ENCODE measurements at places on chromosomes 1 and 21.

DNA sequence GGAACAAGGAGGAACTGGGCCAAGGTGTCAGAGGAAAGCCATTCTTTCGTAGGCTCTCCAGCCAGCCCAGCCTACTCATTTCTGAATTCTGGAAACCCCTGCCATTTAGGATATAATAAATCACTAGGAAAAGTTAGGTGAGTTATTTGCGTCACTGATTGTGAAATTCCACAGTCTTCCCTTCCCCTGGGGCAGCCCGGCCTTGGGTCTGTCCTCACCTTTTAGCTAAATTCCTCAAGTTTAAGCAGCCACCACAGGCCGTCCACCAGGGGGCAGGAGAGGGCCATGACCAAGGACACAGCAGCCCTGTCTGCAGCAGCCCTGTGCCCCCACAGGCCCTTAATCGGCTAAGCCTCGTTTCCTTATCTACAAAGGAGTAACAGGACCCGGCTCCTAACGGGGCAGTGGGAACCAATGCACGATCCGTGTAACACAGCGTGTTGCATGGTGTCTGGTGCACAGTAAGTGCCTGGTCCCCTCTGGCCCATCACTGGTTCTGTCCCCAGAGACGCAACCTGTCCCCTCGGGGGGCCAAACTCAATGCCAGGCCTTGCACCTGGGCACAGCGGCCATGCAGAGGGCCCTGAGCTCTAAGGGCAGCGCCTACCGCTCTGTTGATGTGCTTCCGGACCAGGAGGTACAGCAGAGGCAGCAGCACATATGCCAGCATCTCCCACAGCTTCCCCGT lies 18.1 kb downstream of the GPR157 start:
- DNase-seq = peak; percentile 90

GRCh38 chr21:38968887-38969543 lies 163.3 kb downstream of the ETS2 start:
- no peak for DNase-seq

GRCh38 chr21:45388011-45388521 lies 16.9 kb upstream of the COL18A1 start:
- DNase-seq = no peak

DNA sequence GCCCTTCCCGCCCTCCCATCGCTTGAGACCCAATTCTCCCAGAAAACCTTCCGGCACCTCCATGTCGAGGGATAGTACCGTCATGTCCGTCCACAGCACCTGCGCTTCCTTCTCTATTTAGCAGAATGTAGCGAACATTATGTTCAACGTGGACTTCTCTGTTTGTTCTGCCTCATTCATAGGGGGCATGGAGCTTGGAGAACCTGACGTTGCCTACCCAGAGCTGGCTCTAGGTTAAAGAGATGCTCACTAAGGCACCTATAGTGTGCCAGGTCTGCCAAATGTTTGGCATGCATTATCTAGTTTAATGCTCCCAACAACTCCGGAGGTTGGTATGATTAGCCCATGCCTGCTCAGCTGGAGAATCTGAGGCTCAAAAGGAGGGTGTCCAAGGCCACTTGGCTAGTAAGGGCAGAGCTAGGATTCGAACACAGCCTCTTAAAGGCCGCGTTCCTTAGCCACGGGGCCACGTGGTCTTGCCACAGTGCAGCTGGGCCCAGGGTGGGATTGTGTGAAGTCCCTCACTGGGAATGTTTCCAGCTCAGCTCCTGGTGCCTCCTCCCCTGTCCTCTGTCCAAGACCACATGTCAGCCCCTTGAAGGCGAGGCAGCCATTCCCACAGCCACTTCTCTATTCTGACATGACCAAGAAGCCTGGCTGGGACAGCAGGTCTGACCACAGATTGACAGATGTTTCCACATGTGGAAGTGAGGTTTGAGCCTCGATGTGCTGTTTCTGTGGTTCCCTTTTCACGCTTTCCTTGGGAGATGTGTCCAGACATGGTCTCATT lies 57.8 kb downstream of the RUNX3 start:
- no peak for DNase-seq

- DNase-seq = no peak
Observed at GRCh38 chr1:1665815-1666251, 7.0 kb upstream of the CDK11B start.

GRCh38 chr1:43936431-43937151 lies 3.0 kb downstream of the ARTN start:
- no peak for DNase-seq

GRCh38 chr1:247077213-247077612 lies 1.4 kb downstream of the ZNF670 start:
- no peak for DNase-seq

GRCh38 chr1:236086537-236086936 lies 21.6 kb upstream of the NID1 start:
- DNase-seq = no peak

DNA sequence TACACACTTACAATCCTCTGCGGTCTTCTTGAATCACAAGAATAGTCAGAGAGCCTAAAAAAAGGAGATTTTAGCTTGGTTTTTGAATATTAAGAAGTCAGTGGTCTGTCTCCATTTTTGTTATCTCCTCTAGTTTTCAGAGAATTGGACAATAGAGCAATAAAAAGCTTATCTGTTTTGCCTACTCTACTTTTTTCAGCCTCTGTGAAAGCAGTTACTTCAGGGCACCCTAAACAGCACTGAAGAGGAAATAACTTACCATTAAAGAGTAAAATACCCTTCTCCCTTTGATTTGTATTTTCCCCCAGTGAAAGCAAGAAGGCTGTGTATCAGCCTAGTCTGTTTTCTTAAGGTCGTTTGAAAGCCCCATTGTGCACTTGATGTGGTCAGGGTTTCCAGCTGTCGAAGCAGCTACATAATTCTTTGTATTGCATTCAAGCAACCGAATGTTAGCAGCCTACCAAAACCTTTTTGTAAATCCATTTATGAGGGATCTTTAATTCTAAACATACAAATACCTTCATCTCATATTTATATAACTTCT lies 1.0 kb downstream of the NTMT2 start:
- no peak for DNase-seq

GRCh38 chr21:16522548-16522947 lies 792.8 kb downstream of the USP25 start:
- no peak for DNase-seq

GRCh38 chr21:28762357-28762735 lies 230.3 kb downstream of the LTN1 start:
- DNase-seq = no peak

GRCh38 chr1:199463521-199464127 lies 563.9 kb upstream of the NR5A2 start:
- no peak for DNase-seq

DNA sequence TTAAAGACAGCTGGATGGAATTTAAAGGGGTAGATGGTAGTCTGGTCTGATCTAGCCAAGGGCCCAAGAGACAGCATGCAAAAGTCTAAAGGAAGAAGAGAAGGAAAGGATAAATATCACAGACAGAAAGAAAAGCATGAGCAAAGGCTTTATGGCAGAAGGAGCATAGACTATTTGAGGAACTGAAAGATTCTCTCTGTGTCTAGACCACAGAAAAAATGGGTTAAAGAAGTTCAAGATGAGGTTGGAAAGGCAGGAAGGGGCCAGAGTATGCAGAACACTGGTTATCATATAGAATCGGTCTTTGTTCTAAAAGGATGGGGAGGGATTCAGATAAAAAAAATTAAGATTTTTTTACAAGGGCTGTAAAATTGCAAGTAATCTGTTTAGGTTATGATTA lies 136.8 kb upstream of the SGIP1 start:
- no peak for DNase-seq

DNA sequence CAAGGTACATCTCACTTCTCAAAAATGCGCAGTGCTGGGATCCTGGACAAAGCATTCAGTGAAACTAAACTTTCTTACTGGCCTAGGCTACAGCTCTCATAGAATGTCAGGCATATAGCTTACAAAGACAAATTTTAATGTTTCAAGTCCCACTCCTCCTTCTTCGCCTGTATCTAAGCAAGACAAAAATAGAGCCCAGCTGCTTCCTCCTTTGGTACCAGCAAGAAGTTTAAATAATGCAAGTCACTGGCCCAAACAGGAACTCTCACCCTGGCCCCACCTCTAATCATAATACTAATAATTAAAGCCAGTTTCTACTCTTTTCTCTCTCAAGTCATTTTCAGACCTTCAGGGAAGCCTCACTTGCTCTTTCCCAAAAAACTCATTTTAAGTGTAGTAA lies 1267.9 kb downstream of the MRPL39 start:
- no peak for DNase-seq

DNA sequence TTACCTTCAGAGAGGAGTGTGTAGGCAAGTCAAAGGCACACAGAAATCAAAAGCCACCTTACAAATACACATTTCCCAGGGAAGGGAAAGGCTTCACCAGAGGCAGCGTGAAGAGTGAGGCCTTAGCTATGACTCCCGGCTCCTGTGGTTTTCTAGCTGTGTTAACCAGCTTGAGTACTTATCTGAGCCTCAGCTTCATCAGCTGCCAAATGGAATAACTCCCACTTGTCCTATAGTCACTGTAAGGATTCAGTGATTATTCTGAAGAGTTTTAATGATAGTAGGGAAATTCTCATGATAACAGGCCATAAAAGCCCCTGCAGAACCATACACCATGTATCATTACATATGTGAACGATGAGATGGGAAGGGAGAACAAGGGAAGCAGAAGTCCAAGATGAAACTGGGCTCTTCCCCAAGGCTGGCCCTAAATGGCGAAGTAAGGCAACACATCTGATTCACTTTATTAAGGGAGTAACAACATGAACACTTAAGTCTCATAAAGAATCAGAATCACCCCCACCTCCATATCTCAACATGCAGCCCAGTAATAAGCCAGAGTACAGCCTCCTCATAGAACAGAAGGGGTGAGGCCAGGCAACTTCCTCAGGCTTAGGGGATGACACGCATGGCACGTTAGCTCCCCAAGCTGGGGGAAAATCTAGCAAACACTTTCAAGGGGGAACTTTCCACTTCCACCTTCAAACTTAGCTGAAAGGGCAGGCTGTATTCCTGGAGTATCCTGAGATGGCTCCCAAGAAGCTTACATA lies 63.7 kb downstream of the SLC66A1 start:
- no peak for DNase-seq

GRCh38 chr1:56378341-56379070 lies 200.9 kb downstream of the PLPP3 start:
- DNase-seq = no peak

DNA sequence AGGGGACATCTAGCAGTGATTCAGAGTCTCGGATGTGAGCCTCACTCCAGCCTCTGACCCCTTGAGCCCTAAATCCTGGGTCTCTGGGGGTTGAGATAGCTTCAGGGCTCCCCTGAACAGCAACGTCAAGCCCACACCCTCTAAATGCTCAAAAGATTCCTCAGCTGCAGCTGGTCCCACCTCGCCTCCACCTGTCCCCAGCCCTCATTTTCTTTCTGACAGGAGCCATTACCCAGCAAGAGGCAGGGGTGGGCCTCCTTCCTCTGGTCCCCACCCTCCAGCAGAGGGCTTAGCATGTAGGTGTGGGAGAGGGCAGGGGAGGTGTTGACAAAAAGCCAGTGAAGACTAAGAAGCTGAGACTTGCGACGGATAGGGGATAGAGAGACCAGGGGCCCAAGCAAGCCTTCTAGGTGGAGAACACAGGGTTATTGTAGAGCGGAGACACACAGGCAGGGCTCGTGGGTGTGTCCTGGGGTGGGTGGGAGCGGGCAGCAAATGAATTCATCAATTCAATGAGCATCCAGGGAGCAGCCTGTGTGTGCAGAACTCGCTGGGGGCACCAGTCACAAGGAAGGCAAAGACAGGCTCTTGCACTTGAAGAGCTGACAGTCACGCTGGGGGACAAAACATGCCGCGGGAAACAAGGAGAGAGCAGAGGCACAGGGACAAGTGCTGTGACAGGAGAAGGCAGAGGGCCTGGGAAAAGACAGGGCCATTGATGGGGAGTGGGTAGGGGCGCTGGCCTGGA lies 48.9 kb upstream of the GOLT1A start:
- DNase-seq = no peak

DNA sequence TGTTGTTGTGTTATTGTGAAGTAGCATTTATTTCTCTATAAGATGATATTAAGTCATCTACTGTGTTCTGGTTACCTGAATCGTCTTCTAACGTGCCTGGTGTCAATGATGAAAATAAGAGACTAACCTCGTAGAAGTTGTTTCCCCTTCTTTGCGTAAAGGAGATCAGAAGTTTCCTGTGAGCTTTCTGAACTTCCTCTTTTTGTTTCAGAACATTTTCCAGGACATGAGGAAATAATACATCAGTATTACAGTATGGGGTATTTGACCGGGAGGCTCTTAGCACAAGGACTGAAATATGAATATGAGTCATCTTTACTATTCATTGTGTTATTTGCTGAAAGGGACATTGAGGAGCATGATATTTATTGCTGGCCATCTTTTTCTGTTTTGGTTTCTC lies 1.3 kb downstream of the ST6GALNAC3 start:
- DNase-seq = no peak

DNA sequence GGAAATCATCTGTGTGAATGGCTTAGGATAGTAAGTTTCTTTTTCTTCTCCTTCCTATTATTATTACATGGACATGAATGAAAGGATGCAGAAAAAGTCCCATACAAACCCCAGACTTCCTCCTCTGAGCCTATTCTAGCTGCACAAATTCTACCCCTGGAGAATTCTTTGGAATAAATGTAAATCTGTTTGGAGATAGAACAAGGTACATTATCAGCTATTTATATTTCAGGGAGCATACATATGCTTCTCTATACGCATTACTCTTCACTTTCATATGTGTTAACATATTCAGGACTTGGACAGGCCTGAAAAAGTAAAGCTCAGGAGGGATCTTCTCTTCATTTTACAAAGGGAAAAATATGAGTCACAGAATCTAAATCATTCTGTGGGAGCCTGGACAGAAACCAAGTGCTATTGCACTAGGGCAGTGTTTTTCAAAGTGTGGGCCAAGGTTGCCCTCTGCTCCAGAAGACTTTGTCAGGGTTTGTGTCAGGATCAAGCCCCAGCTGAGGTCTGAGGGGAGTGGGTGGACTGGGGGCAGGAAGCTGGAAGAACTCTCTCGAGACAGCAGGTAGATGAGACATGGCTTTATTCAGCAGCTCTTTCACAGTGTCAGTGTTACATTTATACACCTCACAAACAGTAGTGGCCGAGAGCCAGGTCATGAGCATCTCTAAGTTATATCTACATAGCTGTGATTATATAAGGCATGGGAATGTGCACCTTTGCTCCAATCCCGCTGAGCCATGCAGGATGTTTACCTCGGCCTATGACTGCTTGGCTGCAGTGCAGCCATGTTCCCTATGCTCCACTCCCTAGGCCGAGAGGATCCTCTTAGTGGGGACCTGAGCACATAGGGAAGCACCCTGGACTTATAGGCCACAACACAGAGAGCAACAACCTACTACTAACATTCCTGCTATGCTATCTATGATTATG lies 114.3 kb downstream of the GDAP2 start:
- no peak for DNase-seq
